Bronchial epithelial cell (primary cell): ENCODE measurements at places on chromosomes 11 and 22. TPM values are rescaled to one million over a fixed set of nuclear protein-coding genes. Genes with fewer than 3 reads are reported as not detected.

The ISX gene
- total RNA-seq: not detected in 2 replicates

The NUMA1 gene
- total RNA-seq: 52.7 and 79.1 TPM in 2 replicates

The GSTT2 gene
- total RNA-seq: not detected in 2 replicates

The TBCEL gene
- 11.8 and 15.0 TPM in 2 replicates for total RNA-seq

The TRIM49 gene
- not detected in 2 replicates for total RNA-seq

The NELL1 gene
- total RNA-seq: not detected in 2 replicates

The CLMP gene
- 9.7 and 34.5 TPM in 2 replicates for total RNA-seq

The DGCR6 gene
- total RNA-seq: 1.8 and 7.9 TPM in 2 replicates

The ACRV1 gene
- not detected in 2 replicates for total RNA-seq

The SCT gene
- total RNA-seq: not detected in 2 replicates

The NXPE2 gene
- not detected in 2 replicates for total RNA-seq

The CRY2 gene
- 10.8 and 15.5 TPM in 2 replicates for total RNA-seq

The CD3D gene
- not detected in 2 replicates for total RNA-seq

The MAPK8IP2 gene
- 0.53 and 0.77 TPM in 2 replicates for total RNA-seq

The SYT7 gene
- 21.1 and 34.4 TPM in 2 replicates for total RNA-seq

The INS gene
- not detected in 2 replicates for total RNA-seq

The TCN2 gene
- 1.1 and 3.7 TPM in 2 replicates for total RNA-seq

The LSP1 gene
- total RNA-seq: 0.26 TPM in 2 replicates

The APOA5 gene
- total RNA-seq: not detected in 2 replicates

The RBMXL2 gene
- total RNA-seq: not detected in 2 replicates

The OR52W1 gene
- total RNA-seq: not detected in 2 replicates

The SPA17 gene
- total RNA-seq: 2.4 and 5.8 TPM in 2 replicates

The GRAP2 gene
- not detected in 2 replicates for total RNA-seq

The DENND6B gene
- total RNA-seq: 1.1 and 1.8 TPM in 2 replicates

The TMPRSS5 gene
- under 0.01 and 0.13 TPM in 2 replicates for total RNA-seq

The OR10D3 gene
- not detected in 2 replicates for total RNA-seq

The FOLR1 gene
- 0.53 and 1.3 TPM in 2 replicates for total RNA-seq

The ZBED4 gene
- 14.0 and 15.7 TPM in 2 replicates for total RNA-seq

The SHANK3 gene
- 0.79 and 0.90 TPM in 2 replicates for total RNA-seq

The TEX54 gene
- not detected in 2 replicates for total RNA-seq

The ACER3 gene
- total RNA-seq: 5.4 and 12.4 TPM in 2 replicates

The ANGPTL5 gene
- total RNA-seq: not detected in 2 replicates

The OTOG gene
- not detected in 2 replicates for total RNA-seq

The WT1 gene
- not detected in 2 replicates for total RNA-seq

The OR5P2 gene
- total RNA-seq: not detected in 2 replicates

The MMP8 gene
- total RNA-seq: not detected in 2 replicates

The PGM2L1 gene
- 1.1 and 9.5 TPM in 2 replicates for total RNA-seq

The TSKU gene
- total RNA-seq: 8.2 and 11.1 TPM in 2 replicates

The TRIM51 gene
- total RNA-seq: not detected in 2 replicates

The GAS2 gene
- total RNA-seq: 1.1 and 1.8 TPM in 2 replicates

The CECR2 gene
- total RNA-seq: not detected in 2 replicates

The SSH3 gene
- total RNA-seq: 32.0 and 35.0 TPM in 2 replicates

The EFCAB6 gene
- total RNA-seq: 0.26 and 0.64 TPM in 2 replicates

The TAF1D gene
- total RNA-seq: 139 and 160 TPM in 2 replicates

The ZP1 gene
- not detected in 2 replicates for total RNA-seq

The KRTAP5-2 gene
- not detected in 2 replicates for total RNA-seq

The NPTXR gene
- under 0.01 TPM in 2 replicates for total RNA-seq

The OR4A15 gene
- not detected in 2 replicates for total RNA-seq

The HIC2 gene
- 1.8 and 3.2 TPM in 2 replicates for total RNA-seq

The MPZL3 gene
- total RNA-seq: 34.8 and 81.4 TPM in 2 replicates

The NLRP10 gene
- under 0.01 and 3.1 TPM in 2 replicates for total RNA-seq

The SLC35E4 gene
- total RNA-seq: 4.7 and 9.0 TPM in 2 replicates

The OR52I2 gene
- not detected in 2 replicates for total RNA-seq

The FZD4 gene
- total RNA-seq: 0.38 and 0.53 TPM in 2 replicates

The PDGFD gene
- under 0.01 and 0.53 TPM in 2 replicates for total RNA-seq

The DDX25 gene
- not detected in 2 replicates for total RNA-seq

The MUC2 gene
- total RNA-seq: not detected in 2 replicates
